Activated T-helper 1 cell treated with anti-CD3 and anti-CD28 coated beads, Interleukin-2, amount 50 U/mL, for 16 hours (primary cell): ENCODE measurements at places on chromosomes 2 and 18.

DNA sequence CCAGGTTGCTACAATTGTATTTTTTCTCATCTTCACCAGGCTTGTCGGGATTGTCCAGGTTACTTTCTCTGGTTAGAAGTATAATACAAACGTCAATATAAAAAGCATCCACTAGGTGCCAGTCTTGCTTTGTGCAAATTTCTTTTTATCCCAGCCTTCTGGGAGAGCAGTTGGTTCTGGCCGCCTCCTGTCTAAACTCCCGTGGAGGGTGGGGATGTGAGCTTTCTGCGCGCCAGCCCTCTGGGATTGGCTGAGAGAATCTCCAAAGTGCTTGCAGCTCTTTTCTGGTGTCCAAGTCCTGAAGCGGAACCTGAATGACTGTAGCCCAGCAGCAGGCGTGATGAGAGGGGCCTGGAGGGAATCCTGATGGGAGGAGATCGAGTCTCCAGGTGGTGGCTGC, 22.4 kb upstream of the TOGARAM2 start:
- DNase-seq: no peak

DNA sequence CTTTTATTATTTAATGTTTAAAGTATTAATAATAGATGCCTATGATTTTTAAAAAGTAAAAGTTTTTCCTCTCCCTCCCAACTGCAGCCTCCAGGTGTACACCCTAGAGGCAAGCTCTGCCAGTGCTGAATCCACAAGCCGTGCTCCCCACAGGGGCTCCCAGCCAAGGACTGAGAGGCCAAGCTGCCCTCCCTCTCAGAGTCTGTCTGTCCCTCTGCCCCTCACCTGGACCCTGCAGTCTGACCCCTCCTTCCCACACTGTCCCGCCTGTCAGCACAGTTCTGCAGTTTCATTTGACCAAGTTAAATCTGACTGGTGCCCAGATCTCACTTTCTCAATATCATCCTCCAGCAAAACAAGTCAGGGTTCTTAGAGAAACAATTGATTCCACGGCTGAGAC, 14.8 kb upstream of the PROC start:
- DNase-seq: no peak

DNA sequence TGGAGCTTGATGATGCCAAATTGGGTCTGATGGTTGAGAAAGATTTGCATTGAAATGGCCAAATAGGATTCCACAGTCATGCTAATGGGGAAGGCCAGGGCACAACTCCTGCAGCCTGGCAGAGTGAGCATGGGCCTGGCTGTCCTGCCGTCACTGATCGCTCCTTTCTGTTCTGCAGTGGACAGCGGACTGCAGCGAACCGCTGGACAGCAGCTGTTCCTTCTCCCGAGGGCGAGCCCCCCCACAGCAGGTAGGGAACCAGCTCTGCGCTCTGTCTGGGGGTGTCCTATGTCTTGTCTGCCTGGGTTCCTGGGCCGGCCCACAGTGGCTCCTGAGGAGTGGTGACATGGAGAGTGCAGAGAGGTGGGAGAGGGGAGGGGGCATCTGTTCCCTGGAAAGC, 97.6 kb downstream of the CTIF start:
- no peak for DNase-seq

- DNase-seq: no peak
These were observed 95.4 kb downstream of the PLEKHM3 start for GRCh38 chr2:207929923-207930322.

GRCh38 chr2:74162951-74163350, 15.2 kb upstream of the BOLA3 start:
- DNase-seq: no peak

GRCh38 chr18:79576686-79577351, 102.8 kb upstream of the CTDP1 start:
- no peak for DNase-seq
